ENCODE measurements at places on chromosomes 2 and 18. TPM values are rescaled to one million over a fixed set of nuclear protein-coding genes. Genes with fewer than 3 reads are reported as not detected.

Gene STARD6
- total RNA-seq: not detected

Gene FEV
- total RNA-seq: not detected

DNA sequence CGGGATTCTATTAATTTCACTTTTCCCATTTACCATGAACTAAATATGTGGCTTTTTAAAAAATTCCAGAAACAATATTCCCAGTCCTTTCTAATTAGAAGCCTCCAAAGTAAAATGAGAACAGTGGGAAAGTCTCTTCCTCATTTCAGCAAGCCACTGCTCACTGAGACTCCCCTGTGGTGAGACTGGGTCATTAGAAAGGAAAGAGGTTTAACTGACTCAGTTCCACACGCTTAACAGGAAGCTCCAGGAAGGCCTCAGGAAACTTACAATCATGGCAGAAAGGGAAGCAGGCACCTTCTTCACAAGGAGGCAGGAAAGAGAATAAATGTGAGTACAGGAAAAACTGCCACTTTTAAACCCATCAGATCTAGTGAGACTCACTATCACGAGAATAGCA, 258.9 kb upstream of the CHAC2 start:
- H3K4me3 ChIP-seq: no peak overlapping the region
- H3K27ac ChIP-seq: no peak overlapping the region
- no peak for DNase-seq
- no peaks in the 10 kb centered on the region for H3K36me3 ChIP-seq

DNA sequence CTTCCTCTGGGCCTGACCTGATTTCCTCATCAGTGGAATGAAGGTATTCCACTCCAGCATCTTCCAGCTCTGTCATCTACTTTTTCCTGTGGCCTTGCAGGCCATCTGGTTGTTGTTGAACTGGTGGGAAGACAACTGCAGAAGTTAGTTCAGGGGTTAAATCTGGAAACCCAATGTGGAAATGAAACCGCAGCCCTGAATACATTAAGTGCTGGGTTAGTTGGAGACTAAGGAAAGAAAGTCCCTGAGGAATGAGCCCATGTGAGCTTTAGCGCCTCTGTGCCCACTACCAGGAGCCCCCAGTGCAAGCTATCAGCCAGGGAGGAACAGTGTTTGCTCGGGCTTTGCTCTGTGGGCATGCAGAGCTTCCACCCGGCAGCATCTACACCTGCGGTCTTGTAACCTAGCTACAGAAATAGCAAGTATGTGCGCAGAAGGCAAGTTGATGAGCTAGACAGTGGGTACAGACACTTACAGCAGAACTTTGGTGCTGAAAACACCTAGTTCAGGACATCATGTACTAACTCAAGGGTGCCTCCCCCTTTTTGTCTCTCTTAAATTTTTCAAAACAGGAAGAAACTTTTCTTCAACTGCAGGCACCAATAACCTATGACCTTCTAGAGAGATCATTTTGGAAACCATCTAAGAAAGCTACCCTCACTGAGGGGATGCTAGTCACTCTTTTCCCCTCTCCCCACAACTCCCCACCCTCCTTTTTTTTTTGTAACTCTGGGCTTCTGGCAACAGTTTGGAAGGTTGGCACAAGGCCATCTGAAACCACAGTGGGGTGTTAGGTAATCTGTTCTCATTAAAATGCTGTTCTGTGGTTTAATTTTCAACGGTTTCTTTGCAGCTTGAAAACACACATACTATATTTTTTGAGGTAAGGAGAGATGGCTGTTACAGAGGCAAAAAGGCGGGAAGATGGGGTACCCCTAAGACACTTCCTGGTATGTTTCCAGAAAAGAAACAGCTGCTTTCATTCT, 18.3 kb upstream of the CXCR4 start:
- no peak overlapping the region for H3K27ac ChIP-seq
- DNase-seq: no peak
- no peaks in the 10 kb centered on the region for H3K36me3 ChIP-seq
- no peaks in the 10 kb centered on the region for H3K4me1 ChIP-seq
- H3K4me3 ChIP-seq: no peak overlapping the region
- H3K27me3 ChIP-seq: no peaks in the 10 kb centered on the region

DNA sequence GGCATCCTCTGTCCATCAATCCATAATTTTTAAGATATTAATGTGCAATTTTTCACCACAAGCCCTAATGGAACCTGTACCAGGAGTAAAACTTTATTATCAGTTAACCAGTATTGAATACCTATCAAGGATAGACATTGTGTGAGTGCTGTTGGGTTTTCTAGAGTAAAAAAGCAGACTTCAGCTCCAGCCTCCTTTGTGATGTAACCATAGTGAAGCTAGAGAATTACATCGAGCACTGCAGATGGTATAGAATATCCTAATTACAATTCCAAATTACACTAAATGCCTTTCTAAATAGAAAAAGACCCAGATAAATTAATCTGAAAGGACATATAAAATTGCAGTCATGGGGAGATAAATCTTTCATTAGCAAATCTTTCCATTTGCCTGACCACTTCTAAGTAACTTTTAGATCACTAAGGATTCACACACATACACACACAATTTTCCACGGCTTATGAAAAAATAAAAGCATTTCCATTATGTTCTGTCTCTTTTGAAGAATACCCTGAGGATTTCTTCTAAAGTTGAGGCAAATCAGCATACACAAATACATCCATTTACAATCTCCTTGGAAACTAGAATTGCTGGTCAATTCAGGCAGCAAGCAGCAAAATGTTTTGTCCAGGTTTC, 117.1 kb upstream of the TANK start:
- H3K36me3 ChIP-seq: no peaks in the 10 kb centered on the region
- no peak for DNase-seq
